ENCODE measurements at places on chromosomes 2 and 18. TPM values are rescaled to one million over a fixed set of nuclear protein-coding genes. Genes with fewer than 3 reads are reported as not detected.

Gene ALKAL2
- not detected for total RNA-seq

Gene RFX8
- total RNA-seq, result not detected

Gene INSIG2
- 7.8 TPM for total RNA-seq

Gene IL36G
- not detected for total RNA-seq

Gene TCF4
- total RNA-seq, result 68.9 TPM

Gene CDCA7
- 1.9 TPM for total RNA-seq

Gene CAVIN2
- 18.1 TPM for total RNA-seq

Gene CHMP1B
- total RNA-seq, result 460 TPM

Gene ZNF532
- 90.3 TPM for total RNA-seq

Gene CXCR1
- total RNA-seq, result 0.96 TPM

Gene DCDC2C
- not detected for total RNA-seq

DNA sequence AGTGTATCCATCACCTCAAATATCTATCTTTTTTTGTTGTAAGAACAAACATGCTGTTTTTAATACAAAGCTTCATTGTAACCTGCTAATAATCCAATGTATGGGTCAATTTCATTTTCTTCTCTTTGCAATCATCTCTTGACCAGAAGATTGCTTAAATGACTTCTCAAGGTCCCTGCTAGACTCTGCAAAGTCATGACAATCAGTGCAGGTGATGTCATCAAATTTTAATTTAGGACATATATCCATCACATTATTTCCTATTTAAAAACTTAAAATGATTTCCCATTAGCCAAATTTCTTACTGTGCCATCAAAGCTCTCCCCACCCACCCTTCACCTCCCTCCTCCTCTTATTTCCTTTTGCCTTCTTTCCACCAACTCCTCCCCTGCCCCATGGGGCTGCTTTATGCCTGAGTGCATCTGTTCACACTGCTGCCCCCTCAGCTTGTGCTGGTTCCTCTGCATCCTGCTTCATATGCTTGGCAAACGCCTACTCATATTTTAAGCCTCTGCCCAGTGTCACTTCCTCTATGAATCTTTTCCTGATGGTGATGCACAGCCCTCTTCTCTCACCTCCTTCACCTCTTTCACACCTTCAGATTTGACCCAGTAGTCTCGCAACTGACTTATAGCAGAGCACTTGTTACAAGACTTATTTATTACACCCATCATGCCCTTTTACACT lies 20.3 kb downstream of the PLEK start:
- no peak for DNase-seq

- no peak for DNase-seq
These were observed 460.8 kb upstream of the SALL3 start for GRCh38 chr18:78518805-78519204.

- no peak for DNase-seq
These were observed 320.4 kb downstream of the CMPK2 start for GRCh38 chr2:6545336-6545735.

GRCh38 chr2:168300460-168300859 lies 53.1 kb upstream of the STK39 start:
- DNase-seq, result no peak

GRCh38 chr2:85924522-85924921 lies 35.7 kb upstream of the ST3GAL5 start:
- peak; percentile 75 for DNase-seq

- DNase-seq, result no peak
These were observed 560 bp upstream of the SKA1 start for GRCh38 chr18:50374220-50374752.

DNA sequence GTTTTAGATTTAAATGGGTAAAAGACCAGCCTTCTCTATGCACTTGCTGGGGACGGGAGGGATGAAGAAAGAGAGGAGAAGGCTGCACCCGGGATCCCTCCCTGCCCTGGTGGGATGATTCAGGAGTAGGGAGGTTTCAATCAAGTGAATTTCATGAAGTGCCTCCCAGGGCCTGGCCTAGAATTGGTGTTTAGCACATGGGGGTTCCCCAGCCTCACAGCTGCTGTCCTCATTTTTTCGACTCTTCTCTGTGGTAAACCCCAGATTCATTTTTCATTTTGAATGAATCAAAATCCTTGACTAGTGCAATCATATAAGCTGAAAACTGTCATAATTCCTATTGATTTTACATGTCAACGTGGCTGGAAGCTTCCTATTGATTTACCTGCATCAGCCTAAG lies 81.1 kb downstream of the LPIN1 start:
- DNase-seq, result no peak

DNA sequence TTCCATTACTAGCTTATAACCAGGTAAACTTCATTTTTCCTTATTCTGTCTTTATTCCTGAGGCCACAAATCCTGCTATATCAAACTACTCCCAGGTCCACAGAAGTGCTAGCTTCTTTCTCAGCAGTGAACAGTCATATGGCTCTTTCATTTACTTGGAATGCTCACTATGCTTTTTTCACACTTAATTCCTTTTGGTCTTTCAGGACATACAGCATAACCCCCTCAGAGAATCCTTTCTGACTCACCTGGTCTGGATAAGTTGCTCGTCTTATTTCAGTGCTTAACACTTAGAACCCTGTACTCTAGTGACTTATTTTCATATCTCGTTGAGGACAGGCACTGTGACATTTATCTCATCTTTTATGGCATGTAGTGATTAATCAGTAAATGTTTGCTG lies 325.0 kb upstream of the UBE2E3 start:
- no peak for DNase-seq

DNA sequence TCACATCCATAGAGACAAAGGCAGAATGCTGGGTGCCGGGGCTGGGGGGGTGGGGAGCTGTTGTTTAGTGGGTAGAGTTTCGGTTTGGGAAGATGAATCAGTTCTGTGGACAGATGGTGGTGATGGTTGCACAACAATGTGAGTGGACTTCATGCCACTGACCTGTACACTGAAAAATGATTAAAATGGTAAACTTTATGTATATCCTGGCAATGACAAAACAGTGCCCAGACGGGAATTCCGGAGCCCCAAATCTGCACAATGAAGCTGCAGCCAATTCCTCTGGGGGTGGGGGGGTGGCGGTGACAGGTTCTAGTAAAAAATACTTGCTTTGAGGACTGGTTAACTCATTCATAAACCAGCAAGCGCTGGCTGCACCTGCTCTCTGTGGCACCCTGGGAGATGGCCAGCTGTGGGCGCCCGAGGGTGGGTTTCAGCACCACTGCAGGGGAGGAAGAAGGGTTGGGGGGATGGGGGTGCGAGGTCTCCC lies 81.8 kb upstream of the HPCAL1 start:
- no peak for DNase-seq

DNA sequence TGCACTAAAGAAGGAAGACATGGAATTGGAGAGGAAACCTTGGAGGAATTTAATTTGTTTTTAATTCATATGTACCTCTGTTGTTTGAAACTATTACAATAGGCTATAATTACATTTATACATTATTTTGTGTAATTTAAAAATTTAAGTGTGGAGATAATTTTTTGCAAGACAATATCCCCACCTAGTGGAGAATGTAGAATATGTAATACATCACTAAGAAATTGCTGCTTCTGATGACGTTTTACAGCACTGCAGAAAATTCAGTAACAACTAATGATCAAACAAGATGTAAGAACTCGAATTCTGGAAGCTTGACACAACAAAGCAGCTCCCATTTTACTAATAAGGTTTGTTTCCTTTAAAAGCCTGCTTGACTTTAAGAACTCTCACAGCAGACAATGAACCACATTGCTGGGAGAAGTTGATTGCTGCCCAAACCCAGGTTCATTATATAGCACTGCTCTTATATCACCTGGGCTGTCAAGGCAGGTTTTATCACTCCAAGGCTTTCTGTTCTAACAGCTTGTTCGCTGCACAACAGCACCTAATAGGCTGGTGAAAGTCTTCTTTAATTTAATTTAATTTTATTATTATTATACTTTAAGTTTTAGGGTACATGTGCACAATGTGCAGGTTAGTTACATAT lies 53.4 kb downstream of the THADA start:
- DNase-seq, result no peak

DNA sequence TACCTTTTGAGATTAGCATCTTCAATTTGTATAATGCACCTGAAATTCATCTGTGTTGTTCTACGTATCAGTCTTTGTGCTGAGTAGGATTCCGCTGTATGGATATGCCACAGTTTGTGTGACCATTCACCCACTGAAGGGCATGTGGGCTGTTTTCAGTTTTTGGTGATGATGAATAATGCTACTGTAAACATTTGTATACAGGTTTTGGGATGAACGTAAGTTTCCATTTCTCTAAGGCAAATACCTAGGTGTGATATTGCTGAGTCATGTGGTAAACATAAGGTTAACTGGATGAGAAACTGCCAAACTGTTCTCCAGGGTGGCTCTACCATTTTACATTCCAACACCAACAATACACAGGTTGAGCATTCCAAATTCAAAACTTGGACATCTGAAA lies 35.1 kb downstream of the CABYR start:
- DNase-seq, result no peak

DNA sequence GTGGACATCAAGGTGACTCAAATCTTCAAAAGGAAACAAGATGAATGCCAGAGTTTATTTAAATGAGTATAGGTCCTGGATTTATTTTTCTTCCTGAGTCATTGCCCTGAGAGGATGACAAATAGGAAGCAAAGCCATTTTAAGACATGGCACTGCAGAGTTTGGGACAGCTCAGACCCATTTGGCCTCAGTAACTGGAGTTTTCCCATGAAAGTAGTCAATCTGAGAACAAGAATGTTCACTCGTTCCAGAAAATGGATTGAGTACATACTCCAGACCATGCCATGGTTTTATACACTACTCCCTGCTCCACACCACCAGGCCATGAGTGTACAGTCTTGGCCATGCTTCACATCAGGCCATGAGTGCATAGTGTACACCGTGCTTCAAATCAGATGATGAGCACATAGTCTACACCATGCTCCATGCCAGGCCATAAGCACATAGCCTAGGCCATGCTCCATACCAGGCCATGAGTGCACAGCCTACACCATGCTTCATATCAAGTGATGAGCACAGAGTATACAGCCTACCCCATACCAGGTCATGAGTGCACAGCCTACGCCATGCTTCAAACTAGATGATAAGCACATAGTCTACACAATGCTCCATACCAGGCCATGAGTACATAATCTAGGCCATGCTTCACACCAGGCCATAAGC lies 202.4 kb downstream of the FBXO15 start:
- DNase-seq, result no peak
